Dermis blood vessel endothelial cell (primary cell): ENCODE measurements at places on chromosomes 3 and 15. TPM values are rescaled to one million over a fixed set of nuclear protein-coding genes. Genes with fewer than 3 reads are reported as not detected.

DNA sequence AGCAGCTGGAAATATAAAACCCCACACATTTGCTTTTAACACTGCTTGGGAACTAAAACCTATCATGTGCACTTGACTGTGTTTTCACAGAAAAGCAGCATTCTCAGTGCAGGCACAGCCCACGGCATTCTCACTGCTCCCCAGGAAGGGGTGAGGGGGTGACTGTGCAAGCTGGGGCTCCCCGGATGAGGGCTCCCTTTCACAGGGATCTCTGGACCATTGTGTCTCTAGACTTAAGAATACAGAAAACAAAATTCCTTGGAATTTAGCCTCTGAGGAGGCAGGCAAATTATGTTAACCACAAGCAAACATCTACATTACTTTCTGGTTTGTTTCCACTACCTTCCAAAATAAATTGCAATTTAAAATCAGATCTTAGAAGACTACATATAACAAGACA lies 100.3 kb downstream of the FSIP1 start:
- no peak for DNase-seq

- DNase-seq, result no peak
Observed at GRCh38 chr15:64412216-64412615, 24.6 kb downstream of the TRIP4 start.

DNA sequence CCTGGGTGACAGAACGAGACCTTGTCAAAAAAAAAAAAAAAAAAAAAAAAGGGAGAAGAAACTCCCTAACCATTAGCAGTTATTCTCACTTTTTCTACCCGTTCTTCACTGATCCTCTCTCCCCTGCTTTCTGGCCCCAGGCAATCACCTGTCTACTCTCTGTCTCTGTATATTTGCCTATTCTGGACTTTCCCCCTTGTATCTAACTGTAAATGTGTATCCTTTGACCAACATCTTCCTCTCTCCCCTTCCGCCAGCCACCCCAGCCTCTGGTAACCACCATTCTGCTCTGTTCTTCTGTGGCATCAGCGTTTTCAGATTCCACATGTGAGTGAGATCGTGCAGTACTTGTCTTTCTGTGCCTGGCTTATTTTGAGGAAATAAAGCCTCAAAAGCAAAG lies 6.9 kb downstream of the CYFIP1 start:
- no peak for DNase-seq

DNA sequence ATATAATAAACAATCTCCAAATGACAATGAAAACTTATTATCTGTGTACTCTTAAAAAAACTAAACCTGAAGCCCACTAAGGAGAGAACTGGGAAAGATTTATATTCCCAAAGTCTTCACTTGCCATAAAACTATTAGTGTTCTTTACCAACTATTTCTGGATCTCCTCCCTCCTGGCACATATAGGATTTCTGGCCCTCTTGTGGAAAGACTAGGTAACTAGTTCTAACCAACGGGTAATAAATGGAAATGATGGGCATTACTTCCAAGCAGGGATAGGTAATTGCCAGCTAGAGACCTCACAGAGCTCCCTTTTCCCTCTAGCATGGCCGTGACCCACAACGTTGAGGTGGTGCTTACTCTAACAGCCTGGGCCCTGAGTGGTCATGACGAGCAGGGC lies 110.1 kb downstream of the DNAH12 start:
- peak; percentile 61 for DNase-seq

LSAMP gene
- total RNA-seq, result not detected in 2 replicates

PIGZ gene
- 3.9 and 7.0 TPM in 2 replicates for total RNA-seq
